GM20000 (cell line): ENCODE measurements at places on chromosomes 7 and 10.

- no peak for DNase-seq
Measured at GRCh38 chr7:92797693-92798092, 38.7 kb downstream of the CDK6 start.

DNA sequence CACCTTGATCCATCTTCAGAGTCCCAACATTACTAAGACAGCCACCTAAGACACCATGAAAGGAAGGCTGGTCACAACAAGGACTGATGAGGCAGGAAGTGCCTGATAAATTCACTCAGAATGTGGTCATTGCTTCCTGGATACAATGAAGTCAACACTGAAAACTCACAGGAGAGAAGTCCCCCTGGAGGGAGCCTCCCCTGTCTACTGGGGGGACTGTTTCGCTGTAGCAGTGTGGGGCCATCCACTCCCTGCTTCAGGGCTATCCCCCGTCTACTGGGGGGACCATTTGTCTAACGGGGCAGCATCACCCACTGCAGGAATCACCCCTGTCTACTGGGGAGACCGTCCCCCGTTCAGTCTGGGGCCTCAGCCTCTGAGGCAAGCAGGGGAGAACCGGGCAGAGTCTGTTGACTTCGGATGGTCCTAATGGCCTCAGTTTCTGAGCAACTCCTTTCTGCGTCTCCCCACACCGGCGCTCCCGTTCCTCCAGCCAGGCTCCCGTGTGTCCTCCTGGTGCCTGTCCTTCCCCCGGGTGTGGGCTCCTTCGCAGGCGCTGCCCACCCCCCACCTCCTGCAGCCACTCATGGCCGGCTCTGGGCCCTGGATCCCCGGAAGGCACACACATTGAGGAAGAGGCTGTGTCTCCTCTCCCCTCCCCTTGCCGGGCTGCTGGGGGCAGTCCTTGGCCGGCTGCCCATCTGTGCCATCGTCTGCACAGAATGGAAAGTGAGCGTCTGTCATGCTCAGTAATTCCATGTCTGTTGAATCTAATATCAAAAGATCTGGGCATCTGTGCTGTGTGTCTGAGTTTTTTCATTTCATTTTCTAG, 59.9 kb upstream of the DNAJB6 start:
- peak; percentile 43 for DNase-seq

DNA sequence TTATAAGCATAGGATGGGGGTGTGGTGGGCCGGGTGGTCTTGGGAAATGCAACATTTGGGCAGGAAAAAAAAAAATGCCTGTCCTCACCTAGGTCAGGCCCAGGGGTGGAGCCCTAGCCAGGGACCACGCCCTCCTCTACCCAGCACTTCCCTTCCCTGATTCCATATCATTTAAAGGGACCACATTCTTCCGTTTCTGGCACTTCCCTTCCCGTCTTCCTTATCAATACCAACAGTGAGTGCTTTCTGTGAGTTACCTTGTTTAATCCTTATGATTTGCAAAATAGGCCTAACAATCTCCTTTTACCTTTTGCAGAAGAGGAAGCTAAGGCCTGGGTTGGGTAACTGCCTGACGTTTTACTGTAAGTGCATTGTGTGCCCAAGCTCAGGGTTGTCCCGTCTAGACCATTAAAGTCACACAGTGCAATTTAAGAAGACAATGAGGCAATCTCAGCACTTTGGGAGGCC, 16.7 kb upstream of the C10orf95 start:
- no peak for DNase-seq

DNA sequence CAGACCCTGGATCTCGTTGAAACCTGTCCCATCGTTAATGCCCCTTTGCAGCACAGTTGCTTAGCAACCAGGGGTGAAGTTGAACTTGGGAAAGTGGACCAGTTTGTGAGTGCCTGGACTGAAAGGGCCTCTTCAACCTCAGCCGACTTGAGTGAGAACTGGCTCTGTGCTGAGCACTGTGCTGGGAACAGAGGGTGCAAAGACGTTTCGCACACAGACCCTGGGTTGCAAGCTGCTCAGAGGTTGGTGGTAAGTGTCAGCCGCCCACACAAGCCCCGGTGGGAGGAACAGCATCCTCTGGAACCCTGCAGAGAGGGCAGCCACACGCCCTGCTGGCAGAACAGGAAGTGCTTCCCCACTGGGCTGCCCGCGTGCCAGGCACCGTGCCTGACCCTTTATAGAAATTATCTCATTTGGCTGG, 89.2 kb downstream of the CARD11 start:
- DNase-seq: no peak

GRCh38 chr10:11178606-11179515, 161.2 kb downstream of the CELF2 start:
- peak; percentile 79 for DNase-seq

DNA sequence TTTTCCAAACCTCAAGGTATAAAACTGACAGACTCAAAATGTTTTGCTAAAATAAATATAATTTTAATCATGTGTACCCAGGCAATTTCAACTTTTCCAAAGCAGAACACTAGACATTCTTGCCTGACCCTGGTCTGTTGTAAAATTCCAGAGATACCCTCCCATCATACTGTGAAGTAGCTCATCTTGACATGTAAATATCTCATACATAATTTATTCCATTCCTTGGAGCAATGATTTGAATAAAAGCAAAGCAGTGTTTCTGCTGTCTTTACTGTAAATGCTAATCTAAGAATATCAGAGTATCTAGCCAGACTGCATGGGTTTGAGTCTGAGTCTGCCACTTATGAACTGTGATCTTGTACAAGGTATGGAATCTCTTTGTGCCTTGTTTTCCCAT, 68.9 kb downstream of the TES start:
- DNase-seq: no peak

DNA sequence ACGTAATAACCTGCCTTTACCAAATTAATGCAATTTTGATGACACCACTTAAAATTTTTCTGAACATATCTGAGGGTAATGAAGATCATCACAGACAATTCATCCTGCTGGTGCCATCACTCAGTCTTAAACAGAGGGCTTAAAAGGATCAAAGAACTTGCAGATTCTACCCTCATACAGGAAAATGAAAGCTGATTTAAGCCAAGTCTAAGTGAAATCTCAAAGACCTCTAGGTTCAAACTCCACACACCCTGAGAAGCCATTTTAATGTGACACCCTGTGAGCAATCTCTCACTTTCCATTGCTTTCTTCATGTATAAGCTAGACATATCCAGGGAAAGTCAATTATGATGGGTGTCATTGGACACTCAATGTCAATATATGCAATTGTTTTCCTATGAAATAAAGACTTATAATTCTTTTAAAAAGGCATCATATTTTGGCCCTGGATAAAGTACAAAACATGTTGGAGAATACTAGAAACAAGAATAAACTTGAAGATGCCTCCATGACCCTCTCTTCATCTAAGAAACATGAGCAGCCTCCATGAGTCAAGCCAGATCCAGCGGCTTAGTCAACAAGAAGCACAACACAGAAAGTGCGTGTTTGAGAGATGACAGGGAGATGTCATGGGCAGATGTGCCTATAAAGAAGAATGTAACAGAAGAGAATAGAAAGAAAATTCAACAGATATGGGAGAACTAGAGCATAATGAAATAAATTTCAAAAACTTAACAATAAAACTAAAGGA, 291.9 kb downstream of the PARD3 start:
- DNase-seq: no peak

GRCh38 chr7:140714331-140715040, 18.0 kb downstream of the NDUFB2 start:
- no peak for DNase-seq

- no peak for DNase-seq
Measured at GRCh38 chr10:70500368-70500767, 21.8 kb downstream of the PALD1 start.

DNA sequence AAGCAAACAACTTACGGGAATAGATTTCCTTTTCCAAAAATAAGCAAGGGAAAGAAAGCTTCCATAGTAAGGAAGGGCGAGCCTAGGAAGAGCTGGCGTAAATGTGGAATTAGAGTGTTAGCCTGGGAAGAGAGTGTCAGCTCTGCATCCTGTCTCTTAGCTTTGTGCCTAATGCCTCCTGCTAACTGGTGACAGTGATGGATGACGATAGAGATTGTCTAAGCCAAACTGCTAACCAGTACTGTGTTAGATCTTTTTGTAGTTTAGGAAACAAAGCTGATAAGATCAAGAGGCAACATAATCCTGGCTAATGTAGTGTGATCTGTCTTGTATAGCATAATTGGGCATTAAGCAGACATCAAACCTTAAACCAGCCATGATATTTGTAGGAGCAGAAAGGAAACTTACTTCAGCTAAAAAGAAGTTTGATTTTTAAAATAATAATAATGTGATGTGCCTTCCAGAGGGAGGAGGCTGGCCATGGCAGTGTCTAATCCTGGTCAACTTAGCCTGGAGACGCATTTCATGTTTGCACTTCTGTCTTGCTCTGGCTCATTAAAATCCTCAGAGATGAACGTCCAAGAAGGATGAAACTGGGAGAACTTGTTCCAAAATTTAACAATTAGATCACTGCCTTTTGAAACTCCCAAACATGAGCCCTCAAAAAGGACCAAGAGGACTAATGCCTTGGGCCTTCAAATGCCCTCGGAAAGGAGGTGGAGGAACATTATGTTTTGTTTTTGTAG, 85.1 kb downstream of the FAM204A start:
- DNase-seq: no peak

- no peak for DNase-seq
Measured at GRCh38 chr10:59654007-59654406, 55.6 kb downstream of the SLC16A9 start.

DNA sequence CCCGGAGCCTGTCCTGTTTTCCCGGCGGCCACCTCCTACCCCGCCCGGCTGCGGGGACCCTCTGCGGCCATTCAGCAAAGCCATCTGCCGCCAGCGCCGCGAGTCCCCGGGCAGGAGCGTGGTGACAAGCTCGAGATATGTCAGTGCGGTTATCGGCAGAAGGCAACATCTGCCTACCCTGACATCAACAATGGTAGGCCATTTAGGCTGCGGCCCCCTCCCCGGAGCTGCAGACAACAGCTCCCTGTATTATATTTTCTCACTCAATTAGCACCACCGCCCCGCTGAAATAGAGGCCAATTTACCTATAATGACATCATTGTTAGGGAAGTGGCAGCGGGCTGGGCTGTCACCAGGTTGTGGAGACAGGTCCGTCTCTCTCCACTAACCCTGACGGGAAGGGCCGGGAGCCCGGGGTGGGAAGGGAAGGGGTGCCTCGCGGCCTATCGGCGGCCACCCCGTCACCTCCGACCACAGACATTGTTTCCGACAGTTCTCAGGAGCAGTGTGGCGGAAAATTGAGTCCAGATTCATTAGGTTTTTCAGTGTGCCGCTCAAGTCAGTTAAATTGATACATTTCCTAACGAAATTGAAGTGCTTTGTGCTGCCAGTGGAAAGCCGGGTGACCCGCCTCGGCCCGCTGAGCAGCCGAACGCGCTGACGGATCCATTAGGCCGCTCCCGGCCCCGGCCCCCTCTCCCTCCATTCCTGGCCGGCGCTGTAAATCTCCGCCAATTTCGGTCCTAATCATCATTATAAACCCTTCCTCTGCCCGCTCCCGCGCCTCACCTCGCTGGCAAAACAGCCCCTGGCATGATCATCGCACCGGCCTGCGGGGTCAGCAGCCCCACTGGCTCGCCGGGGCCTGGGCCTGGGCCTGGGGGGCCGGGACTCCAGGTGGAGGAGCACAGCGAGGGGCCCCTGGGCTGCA, 43.0 kb downstream of the UNCX start:
- DNase-seq: no peak

GRCh38 chr10:16519908-16520861, 1.5 kb downstream of the C1QL3 start:
- peak; percentile 64 for DNase-seq

GRCh38 chr10:80382989-80383388, 25.4 kb upstream of the PRXL2A start:
- DNase-seq: peak; percentile 61

GRCh38 chr7:13633857-13634256, 355.6 kb downstream of the ETV1 start:
- no peak for DNase-seq

DNA sequence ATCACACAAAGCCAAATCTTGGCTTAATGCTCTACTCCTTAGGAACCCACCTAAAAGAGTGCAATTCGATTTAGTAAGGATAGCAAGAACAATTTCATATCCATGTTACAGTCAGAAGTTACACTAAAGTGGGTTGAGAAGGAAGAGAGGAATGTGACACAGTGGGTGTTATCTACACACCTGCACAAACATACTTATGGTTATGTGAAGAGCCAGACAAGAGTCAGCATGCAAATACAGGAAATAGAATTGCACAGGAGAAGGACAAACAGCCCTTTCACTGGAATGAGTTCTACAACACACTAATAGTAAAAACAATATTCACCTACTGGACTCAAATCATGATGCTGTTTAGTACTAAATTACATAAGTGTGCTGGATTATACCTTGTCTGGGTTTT, 262.8 kb downstream of the DGKB start:
- DNase-seq: no peak

GRCh38 chr7:42662862-42663261, 249.0 kb downstream of the C7orf25 start:
- no peak for DNase-seq
